Hematopoietic multipotent progenitor cell treated with erythropoietin and hydrocortisone succinate and interleukin-3 and kit ligand, for 17 days (in vitro differentiated cells): ENCODE measurements at places on chromosomes 7 and 10.

- no peak for DNase-seq
These were observed 14.8 kb upstream of the CHST12 start for GRCh38 chr7:2388637-2388954.

DNA sequence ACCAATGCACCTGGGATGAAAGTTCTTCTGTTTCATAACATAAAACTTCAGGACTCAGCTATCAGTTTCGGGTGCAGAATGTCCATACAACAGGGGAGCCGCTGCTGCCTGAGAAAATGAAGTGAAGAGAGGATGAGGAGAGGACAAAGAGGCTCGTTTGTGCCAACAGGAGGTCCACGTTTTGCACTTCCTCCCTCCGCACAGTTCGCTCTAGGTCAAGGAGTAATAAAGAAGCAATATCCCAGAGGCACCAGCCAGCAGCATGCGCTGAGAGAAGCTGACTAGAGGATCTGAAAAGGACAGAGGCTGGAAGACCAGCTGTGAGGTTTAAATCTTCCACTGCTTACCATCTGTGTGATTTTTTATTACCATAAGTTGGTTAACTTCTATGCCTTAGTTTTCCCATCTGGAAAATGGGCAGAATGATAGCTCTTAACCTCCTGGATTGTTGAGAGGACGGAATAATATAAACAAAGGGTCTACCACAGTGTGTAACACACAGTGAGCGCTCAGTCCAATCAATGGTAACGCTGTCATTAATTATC is 709 bp downstream of the GPAM start:
- DNase-seq, result no peak

DNA sequence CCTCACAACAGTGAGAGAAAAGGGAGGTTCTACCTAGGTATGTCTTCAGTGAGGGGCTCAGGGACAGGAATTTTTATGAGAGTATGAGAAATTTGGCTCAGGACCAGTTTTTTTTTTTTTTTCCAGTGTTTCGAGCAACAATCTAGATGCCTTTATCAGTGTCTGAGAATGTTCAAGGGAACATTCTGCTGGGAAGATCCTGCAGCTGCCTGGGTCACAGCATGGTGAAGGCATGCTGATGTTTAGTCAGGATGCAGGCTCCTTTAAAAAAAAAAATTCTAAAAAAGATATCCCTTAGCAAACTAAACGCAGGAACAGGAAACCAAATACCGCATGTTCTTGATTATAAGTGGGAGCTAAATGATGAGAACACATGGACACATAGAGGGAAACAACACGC is 31.0 kb downstream of the SBDS start:
- DNase-seq, result no peak

DNA sequence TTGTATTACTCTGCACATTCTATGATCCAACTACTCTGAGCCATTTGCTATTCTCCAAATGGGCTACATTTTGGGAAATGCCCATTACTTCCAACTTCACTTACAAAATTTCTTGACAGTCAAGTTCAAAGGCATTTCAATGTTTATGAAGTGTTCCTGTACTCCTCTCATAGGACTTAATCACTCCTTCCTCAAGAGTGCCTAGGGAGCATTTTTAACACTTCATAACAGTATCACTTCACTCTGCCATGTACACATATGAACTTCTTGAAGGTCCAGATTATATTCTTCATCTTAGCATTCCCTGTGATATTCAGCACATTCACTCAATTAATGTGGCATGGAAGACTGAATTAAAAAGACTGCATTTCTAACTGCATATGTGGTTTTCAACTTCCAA is 21.6 kb downstream of the OSBPL3 start:
- DNase-seq, result no peak

- no peak for DNase-seq
These were observed 27.1 kb downstream of the ABCB4 start for GRCh38 chr7:87448388-87448787.

DNA sequence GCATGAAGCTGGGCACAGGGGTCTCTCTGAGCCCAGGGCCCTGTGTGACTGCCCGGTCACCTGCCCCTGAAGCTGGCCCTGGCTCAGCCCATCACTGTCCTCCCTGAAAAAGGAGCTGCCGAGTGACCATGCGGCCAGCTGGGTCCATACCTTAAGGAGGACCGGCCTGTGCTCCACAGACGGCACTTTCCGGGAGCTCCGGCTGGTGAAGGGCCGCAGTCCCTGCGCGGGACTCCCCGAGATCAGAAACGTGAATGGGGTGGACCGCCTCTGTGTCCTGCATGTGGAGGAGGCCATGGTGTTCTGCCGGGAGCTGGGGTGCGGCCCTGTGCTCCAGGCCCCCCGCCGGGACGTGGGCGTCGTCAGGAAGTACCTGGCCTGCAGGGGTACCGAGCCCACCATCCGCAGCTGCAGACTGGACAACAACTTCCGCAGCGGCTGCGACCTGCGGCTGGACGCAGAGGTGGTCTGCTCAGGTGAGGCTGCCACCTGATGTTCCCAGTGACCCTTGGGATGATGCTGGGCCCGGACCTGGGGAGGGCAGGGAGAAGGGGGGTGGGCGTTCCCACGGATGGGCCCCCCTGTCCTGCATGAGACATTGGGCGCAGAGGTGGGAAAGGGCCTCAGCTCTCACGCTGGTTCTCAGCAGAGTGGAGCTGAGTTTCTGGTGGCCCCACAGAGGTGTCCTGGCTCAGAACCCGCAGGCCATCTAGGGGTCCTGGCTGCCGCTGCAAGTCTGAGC is 3.5 kb downstream of the SCART1 start:
- no peak for DNase-seq

DNA sequence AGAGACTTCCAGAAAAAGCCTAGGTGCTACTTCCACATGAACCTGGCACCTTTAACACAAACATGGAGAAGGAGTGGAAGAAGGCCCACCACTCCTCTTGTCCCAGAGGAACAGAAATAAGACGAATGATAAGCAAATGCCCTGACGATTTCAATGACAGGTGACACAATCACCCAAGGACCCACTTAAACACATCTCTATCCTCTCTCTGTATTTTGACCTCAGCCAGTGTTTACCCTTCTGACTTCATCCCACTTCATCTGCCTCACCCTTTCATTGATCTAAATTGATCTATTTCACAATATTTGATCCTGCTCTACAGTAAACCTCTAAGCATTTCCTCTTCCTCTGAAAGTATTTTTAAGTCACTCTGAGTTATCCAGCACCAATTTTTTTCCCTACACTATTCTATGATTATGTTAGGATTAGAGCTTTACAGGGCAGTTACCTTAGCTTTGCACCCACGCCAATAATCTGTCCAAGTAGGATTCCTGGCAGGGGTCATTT is 9.1 kb downstream of the GOT1 start:
- DNase-seq, result no peak

DNA sequence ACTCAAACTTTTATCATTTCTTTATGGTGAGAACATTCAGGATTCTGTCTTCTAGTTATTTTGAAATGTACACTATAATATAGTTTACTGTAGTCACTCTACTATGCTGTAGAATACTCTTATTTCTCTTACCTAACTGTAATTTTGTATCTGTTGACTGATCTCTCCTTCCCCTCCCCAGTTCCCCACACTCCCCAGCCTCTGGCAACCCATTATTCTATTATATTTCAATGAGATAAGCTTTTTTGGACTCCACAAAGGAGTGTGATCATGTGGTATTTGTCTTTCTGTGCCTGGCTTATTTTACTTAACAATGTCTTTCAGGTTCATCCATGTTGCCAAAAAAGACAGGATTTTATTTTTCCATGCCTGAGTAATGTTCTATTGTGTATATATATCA is 71.4 kb upstream of the DYNC1I1 start:
- DNase-seq, result no peak

GRCh38 chr10:90437452-90437851 is 420.4 kb downstream of the HTR7 start:
- DNase-seq, result no peak

GRCh38 chr7:155312633-155313032 is 15.0 kb downstream of the INSIG1 start:
- no peak for DNase-seq
